Ecto neural progenitor cell (in vitro differentiated cells): ENCODE measurements at places on chromosomes 12 and 14.

DNA sequence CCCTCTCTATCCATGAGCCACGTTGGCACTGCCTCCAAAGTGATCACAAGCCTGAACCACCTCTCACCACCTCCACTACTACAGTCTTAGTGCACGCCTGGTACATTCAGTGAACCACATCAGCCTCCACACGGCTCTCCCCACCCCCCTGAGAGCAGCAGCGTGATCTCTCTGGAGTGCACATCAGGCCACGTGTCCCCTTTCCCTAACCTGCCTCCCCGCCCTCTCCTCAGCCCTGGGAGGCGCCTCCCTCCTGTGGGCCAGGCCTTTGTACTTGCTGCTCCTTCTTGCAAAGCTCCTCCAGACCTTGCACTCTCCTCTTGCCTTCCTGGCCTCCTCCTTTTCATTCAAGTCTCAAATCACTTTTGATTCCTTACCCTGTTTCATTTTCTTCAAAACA is 49.8 kb downstream of the SLC6A12 start:
- no peak for DNase-seq

DNA sequence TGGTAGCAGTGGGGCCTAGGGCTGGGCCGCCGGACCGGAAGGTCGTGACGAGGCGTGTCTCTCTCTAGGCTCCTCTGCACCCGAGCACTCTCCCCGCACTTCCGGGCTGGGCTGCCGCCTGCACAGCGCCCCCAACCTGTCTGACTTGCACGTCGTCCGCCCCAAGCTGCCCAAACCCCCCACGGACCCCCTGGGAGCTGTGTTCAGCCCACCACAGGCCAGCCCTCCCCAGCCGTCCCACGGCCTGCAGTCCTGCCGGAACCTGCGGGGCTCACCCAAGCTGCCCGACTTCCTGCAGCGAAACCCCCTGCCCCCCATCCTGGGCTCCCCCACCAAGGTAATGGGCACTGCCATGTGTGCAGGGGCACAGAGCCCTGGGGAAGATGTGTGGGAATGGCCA is 13.3 kb upstream of the PUS1 start:
- DNase-seq = no peak

DNA sequence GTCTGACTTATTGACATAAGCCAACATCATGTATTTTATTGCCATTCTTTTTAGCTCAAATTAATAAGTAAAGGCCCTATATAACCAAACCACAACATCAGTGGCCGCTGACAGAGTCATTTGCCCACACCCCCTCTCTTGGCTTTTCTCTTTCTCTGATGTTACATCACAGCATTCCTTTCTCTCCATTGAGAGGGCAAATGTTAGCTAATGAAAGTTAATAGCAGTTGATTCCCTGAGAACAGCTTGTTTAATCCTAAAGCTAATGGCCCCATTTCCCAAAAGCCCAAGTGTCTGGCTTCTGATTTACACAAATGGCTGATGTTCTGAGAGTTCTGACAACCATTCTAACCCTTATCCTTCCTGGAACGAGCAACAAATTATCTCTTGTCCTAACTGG is 308.8 kb downstream of the SNAPC1 start:
- no peak for DNase-seq

DNA sequence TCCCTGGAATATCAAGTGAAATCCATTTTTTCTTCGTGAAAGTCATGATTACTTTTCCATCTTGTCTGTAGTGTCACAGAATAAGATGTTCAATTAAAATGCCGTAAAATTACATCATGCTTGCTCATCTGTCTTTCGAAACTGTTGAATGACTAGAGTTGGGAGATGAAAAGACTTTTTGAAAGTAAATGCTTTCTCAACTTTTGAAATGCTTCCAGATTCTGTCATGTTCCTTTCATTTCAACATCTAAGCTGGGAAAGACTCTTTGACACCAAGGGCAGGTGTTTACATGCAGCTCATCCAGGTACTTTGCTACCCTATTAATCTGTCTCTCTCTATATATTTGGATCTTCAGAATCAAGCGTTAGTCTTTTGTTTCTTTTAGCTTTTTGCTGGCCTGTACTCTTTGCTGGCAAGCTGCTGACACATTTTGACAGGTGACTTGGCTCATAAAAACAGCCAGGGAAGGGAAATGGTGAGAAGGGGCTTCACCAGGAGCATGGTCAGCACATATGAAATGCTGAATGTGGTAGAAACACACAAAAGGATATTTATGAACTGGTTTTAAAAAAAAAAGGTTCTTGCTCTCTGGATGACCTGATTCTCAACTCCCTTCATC is 77.0 kb upstream of the METAP2 start:
- DNase-seq = no peak

DNA sequence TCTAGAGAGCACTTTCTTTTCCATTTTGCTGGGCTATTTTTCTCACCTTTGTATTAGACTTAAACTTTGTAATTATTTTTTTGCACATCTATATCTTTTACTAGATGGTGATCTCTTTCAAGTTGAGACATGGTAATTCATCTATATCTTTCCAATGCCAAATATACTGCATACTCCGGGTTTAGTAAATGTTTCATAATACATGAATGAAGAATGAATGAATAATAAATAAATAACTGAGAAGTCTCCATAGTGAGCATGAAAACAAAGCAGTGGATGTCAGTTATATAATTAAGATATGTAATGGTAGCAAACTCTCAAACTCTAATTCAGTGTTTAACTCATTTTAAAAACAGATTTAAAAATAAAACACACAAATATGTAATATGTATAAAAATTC is 342.5 kb upstream of the KITLG start:
- no peak for DNase-seq

DNA sequence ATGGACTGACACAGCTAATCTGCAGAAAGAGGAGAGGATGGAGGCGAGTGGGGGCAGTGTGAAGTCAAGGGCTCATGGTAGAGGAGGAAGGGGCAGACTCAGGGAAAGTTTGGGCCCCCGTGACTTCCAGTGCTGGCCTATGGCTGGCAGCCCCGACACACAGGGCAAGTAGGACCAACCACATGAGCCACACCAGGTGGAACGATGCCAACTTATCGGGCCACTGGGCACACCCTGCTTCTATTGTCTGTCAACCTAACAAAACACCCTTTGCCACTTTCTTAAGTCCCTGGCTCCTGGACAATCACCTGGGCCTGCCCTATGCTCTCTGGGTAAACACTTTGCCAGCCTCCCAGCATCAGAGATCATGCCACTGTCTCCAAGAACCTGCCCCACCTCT is 65.2 kb upstream of the PSMC1 start:
- no peak for DNase-seq

DNA sequence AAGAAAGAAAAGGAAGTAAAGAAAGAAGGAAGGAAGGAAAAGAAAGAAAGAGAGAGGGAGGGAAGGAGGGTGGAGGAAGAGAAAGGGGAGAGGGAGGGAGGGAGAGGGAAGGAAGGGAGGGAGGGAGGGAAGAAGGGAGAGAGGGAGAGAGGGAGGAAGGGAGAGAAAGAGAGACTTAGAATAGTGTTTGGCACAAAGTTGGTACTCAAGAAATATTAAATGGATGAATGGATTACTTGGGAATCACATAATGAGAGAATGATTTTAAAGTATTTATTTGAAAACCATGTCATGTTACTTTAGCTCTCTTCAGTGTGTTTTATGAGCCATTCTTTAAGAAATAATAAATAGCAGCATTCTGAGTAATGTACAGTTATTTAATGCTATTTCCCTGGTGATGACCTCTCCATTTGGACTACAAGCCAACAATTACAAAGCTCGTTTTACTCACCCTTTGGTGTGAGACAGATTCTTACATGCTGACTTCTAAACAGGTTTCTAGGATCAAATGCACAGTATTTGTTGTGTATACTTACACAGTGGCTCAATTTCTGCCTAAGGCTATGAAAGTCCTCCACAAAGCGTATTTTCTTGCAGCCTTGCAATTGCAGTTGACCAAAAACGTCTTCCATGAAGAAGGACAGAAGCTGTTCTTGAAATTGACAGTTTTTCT is 861 bp downstream of the IL26 start:
- no peak for DNase-seq

- no peak for DNase-seq
Observed at GRCh38 chr14:96497586-96497985, 4.6 kb upstream of the PAPOLA start.

- DNase-seq = no peak
Observed at GRCh38 chr14:102318781-102319276, 717 bp upstream of the ZNF839 start.

DNA sequence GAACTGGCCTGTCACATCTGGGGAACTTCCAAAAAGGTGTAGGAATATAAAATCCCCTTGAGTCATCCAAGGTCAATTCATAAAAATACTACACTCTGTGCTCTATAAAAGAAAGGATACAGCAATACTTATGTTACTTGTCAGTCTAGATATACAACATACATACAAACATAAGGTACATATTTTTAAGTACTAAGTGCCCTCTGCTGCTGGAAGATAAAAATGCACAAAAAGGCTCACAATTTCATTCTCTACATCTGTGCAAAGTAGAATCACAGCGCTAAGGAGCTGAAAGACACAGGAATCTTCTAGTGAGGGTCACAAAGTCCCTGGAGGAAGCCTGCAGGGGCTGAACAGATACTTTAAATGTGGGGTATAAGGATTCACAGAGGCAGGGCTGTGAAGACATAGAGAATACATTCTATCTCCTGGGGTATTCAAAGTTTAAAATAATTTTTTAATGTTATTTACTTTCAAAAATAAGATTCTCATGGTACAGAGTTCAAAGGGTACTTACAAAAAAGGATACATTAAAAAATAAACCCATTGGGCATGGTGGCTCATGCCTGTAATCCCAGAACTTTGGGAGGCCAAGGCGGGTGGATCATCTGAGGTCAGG is 10.2 kb upstream of the GOLGA5 start:
- DNase-seq = no peak

GRCh38 chr12:93167841-93168492 is 209.8 kb upstream of the NUDT4 start:
- DNase-seq = peak; percentile 58

- no peak for DNase-seq
Observed at GRCh38 chr12:6465467-6466183, 4.9 kb downstream of the VAMP1 start.
